ENCODE measurements at places on chromosomes 7 and 10.

- no peak for DNase-seq
Measured at GRCh38 chr10:108358912-108359311, 1194.4 kb upstream of the SORCS1 start.

GRCh38 chr7:150753826-150754603 lies 16.8 kb downstream of the GIMAP5 start:
- no peak for DNase-seq

DNA sequence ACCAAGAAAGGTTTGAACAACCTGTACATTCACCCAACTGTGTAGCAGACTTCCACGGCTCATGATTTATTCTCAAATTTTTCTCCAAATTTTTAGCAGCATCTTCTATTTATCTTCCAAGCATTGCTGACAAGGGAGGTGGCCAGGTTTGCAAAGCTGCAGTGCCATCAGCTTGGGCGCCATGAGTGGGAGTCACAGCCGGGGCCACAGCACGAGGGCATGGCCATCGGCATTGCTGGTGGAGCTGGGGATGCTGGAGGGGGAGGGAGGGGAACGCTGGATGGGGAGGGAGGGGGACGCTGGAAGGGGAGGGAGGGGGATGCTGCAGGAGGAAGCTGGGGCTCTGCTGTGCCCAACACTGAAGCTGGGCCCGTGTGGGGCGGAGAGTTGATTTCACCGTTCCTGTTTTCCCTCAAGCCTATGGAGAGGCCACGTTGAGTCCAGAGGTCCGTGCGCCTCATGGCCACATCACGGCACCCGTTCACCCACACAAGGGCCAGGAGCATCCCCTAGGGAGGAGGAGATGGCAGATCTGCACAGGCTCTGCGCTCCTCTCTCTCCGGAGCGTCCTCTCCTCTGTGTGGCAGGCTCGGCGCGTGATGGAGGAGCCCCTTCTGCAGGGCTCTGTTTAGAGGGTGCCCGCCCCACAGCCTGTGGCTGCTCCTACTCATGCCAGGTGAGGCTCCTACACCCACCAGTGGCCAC lies 520.2 kb downstream of the DNAJB6 start:
- no peak for DNase-seq

- no peak for DNase-seq
Measured at GRCh38 chr7:133081119-133081598, 731 bp downstream of the CHCHD3 start.

DNA sequence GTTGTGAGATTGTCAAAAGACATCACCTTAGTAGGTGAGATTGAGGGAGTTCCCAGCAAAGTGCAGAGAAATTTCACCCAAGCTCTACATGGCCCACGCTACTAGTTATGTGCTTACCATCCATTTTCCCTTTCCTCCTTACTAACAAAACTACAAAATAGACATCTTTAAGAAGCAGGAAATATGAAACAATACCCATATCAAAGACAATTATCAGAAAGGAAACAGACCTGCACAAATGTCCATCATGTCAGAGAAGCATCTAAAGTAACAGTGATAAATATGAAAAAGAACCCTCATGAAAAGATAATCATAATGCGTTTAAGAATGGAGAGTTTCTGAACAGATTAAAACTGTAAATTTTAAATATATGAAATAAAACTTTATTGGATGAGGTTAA lies 28.2 kb downstream of the GIMAP4 start:
- no peak for DNase-seq

DNA sequence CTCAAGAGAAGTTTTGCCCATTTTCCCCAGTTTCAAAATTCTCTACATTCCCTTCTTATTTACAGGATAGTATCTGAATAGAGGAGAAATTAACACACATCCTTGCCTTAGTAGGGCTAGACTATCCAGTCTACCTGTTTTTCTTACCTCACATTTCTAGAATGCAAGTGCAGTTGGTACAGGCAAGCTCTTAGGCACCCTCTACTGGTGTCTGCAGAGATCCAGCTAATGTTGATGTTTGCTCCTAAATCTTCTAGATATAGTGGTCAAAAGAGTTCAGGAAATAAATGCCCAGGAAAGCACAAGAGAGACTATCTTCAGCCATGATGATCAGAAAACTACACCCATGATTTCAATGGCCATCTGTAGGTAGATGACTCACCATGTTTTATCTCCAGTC lies 205.3 kb downstream of the HTR7 start:
- DNase-seq = no peak

- no peak for DNase-seq
Measured at GRCh38 chr7:140478246-140479061, 851 bp downstream of the MKRN1 start.

- DNase-seq = no peak
Measured at GRCh38 chr10:112269266-112269665, 13.9 kb upstream of the TECTB start.

DNA sequence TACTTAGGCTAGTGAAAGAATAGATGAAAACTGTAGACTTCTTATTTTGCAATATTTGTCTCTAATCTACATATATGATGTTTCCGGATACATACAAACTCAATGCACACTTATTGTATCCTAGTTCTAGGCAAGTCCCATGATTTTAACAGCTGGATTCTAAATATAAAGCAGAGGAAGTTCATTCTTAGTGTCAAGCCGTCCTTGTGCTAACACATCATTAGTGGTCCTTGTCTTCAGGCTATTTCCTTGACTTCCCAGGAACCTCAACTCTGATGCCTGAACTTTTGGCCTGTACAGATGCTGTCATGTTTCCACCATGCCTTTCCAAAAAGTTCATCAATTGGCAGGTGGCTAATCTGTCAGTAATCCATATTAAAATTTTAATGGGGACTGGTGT lies 301.9 kb upstream of the DGKB start:
- DNase-seq = no peak

GRCh38 chr10:43109671-43110249 lies 28.5 kb upstream of the CSGALNACT2 start:
- DNase-seq = no peak

GRCh38 chr7:121343302-121343701 lies 14.5 kb downstream of the WNT16 start:
- DNase-seq = no peak

DNA sequence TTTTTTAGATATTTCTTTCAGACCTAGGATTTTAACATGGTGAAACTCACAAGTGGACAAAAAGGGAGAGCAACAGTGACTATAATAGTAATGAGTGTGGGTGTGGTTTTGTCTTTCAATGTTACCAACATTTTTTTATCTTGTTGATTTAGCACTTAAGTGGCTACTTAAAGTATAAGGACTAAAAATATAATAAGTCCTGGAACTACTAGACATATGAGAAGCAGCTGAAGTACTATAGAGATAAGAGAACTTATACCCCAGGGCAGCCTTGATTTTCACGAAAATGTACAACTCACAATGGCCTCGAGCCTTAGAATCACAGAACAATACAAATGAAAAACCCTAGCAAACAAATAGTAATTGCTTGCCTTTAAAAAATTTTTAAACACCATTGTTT lies 1151.8 kb downstream of the TYW1 start:
- DNase-seq = no peak

DNA sequence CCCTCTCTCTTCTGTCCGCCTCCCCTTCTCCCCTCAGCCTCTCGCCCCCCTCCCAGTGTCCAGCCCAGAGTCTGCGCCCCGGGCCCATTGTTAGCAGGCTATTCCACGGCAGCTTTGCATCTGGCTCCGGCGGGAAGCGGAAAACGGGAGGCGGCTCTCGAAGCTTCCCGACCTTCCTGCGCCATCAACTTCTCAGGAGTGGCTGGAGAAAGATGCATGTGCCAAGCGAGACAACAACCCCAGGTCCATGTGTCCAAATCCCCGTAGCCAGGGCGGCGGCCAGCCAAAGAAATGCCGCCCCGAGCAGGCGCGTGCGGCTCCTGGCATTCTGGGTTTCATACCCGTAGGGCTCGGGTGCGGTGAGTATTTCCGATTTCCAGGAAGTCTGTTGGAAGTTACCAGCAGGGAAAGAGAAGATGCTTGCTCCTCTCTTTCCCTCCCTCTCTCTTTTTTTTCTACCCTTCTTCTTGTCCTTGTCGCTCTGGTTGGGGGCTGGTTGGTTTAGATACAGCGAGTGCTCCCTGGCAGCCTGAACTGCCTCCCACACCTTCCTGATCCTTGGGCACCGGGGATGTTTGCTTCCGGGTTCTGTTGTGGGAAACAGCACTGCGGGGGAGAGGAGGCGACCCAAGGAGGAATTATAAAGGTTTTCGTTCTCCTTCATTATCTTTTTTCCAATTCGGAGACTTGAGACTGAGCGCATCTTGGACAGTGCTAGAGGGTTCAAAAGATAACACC lies 1.2 kb upstream of the HOXA2 start:
- DNase-seq = no peak

- no peak for DNase-seq
Measured at GRCh38 chr10:29957907-29958331, 101.5 kb downstream of the JCAD start.

DNA sequence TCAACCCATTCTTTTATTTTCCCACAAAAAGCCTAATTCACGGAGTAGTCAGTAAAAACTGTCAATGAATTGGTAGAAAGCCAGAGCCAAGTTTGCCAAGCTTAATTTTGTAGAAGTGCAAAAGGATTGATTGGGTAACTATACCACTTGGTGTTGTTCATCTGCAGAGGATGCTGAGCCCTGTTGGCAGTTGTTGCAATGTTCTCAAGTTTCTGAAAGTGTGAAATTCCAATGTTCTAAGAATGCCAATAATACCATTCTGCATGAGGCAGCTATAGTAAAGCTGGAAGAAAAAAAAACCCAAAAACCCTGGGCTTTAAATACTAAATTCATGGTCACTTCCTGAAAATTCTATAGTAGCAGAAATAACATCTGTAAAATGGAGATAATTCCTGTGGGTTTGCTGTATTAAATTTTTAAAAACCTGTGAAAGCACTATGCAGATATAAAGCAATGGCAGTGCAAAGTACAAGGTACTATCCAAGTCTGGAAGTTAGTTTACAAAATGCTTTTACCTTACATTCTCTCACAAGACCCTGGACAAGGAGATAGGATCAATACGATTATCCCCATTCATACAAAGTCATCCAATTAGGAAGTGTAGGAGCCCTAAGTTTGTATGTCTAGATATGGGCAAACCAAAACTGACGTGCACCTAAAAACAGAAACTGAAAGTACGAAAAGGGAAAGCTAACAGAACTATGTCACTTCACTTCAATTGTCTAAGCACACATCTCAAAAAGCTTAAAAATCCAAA lies 6.0 kb upstream of the PON1 start:
- DNase-seq = no peak

- no peak for DNase-seq
Measured at GRCh38 chr7:22238354-22239311, 118.3 kb downstream of the RAPGEF5 start.

- no peak for DNase-seq
Measured at GRCh38 chr7:39623732-39624441, 515 bp downstream of the RALA start.

GRCh38 chr7:128164061-128164954 lies 76.8 kb upstream of the LEP start:
- DNase-seq = no peak

- DNase-seq = no peak
Measured at GRCh38 chr10:70459774-70460490, 18.5 kb upstream of the NODAL start.

- no peak for DNase-seq
Measured at GRCh38 chr7:92699560-92699959, 109.4 kb upstream of the FAM133B start.

- DNase-seq = no peak
Measured at GRCh38 chr10:78650122-78650521, 418.6 kb upstream of the ZMIZ1 start.

DNA sequence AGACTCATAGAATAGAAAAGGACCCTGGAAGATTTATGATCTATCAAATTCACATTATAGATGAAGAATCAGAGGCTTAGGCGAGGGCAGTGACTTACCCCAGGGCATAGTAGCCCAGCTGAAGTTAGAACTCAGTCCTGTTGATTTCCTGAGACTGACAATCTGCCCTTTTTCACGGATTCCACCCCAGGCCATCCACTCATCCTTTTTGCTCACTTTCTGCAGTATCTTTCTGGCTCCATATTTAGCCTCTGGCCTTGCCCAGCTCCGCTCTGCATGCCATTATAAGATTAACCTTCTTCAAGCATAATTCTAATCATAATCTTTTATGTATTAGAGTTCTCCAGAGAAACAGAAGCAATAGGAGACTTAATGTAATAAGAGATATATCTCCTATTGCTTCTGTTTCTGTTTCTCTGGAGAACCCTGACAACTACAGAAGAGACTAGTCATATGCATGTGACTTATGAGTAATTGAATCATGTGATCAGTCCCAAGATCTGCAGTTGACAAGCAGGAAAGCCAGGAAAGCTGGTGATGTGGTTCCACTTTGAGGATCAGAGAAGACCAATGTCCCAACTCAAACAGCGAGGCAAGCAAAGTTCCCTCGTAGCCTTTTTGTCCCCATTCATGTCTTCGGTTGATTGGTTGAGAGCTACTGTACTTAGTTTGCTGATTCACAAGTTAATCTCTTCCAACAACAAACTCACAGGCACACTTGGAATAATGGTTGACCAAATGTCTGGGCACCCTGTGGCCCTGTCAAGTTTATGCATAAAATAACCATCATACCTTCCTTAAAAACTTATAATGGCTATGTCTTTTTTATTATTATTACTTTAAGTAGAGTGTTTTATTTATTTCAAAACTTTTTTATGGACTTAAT lies 412.1 kb downstream of the SUGCT start:
- DNase-seq = no peak

GRCh38 chr10:48384699-48384982 lies 78.2 kb downstream of the MAPK8 start:
- DNase-seq = no peak

- no peak for DNase-seq
Measured at GRCh38 chr10:49519717-49520116, 19.2 kb downstream of the ERCC6 start.

GRCh38 chr10:121516093-121516865 lies 82.0 kb downstream of the FGFR2 start:
- no peak for DNase-seq

- no peak for DNase-seq
Measured at GRCh38 chr10:2079603-2080078, 342.3 kb upstream of the ADARB2 start.

- no peak for DNase-seq
Measured at GRCh38 chr7:93948873-93949272, 27.3 kb downstream of the GNG11 start.

DNA sequence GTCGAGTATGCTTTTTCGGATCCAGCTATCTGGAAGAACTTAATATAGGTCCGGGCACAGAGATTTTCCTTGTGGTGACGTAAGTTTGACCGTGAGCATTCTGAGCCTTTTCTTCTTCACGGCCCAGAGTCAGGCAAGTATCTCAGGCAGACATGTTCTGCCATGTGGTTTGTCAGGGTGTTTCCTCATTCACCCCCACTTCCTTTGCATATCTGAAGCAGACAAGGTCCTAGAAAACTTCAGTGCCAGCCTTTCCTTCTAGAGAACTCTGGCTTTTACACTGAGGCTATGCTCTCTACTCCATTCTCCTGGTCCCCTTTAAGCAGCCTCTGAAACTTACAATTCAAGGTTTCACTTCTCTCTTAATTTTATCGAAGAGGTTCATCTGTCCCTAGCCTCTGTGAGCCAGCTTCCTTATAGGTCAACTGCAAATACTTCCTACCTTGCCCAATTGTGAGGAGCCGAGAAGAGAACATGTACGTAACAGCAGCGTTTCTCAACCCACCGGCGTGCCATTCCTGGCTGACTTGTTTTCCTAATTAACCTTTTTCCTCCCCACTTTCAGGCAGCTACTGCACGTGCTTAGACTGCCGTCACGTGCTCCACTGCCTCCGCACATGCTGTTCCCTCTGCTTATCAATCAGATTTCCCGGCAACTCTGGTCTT lies 47.3 kb downstream of the CDCA7L start:
- DNase-seq = no peak

Data from cortex of kidney (tissue), 1 donor.